Lower leg skin (tissue), 4 donors: ENCODE measurements at places on chromosomes 1 and 21. TPM values are rescaled to one million over a fixed set of nuclear protein-coding genes. Genes with fewer than 3 reads are reported as not detected.

- no peak for DNase-seq
These were observed 2.8 kb downstream of the IFI16 start for GRCh38 chr1:159012495-159012894.

The CNKSR1 gene
- total RNA-seq: 29.9 TPM

The TSSK3 gene
- total RNA-seq: 0.84 TPM

The APCS gene
- total RNA-seq: not detected
